ENCODE measurements at places on chromosomes 6 and 20. TPM values are rescaled to one million over a fixed set of nuclear protein-coding genes. Genes with fewer than 3 reads are reported as not detected.
A peak's percentile ranks its signal among the peaks of the same experiment; 100 is the strongest.

Gene HLA-DPB1
- 69.1 TPM for total RNA-seq

DNA sequence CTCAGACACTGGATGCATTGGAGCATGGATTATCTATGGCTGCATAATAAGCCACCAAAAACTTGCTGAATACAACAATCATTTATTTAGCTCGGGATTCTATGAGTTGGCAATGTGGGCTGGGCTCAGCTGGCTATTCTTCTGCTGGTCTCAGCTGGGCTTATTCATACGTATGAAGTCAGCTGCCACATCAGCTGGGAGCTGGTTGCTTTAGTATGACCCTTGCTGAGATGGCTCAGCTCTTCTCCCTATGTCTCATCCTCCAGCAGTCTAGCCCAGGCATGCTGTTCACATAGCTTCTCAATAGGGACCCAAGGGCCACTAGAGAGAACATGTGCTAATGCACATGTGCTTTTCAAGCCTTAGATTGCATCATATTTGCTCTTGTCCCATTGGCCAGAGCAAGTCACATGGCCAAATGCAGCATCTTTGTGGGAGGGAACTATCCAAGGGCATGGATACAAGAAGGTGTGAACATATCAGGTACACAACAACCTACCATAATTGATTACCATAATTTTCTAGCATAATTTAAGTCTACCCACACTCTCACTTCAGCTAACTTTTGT, 444.6 kb downstream of the KIF16B start:
- ATAC-seq: no peak

- no peak for ATAC-seq
These were observed 410.5 kb upstream of the MAN1A1 start for GRCh38 chr6:119760046-119760445.

Gene HTR1E
- total RNA-seq: not detected

GRCh38 chr6:149723771-149724417, 6.0 kb upstream of the LATS1 start:
- ATAC-seq: peak; percentile 92

Gene TNFRSF6B
- not detected for total RNA-seq

DNA sequence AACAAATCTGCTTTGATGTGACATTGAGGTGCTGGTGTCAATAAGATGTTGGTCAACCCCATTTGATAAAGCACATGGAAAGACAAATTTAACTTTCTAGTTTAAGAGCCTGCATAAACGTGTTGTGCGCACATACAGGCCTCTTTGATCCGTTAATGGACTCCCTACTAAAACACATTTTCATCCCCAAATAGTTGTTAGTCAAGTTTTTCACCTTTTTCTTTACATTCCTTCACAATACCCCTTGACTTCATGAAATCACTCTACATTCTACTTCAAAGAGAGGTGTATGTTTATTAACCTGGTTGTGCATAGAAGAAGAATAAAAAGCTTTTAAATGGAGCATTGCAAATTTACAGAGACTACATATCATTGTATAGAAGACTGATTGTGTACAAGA, 180.3 kb downstream of the HDGFL1 start:
- no peak for ATAC-seq

All from activated T-helper 17 cell treated with anti-CD3 and anti-CD28 coated beads, Interleukin-2, amount 50 U/mL, for 72 hours (primary cell).